ENCODE measurements at places on chromosomes 6 and 20.

- DNase-seq, result no peak
These were observed 3.6 kb downstream of the BCL2L1 start for GRCh38 chr20:31718952-31719643.

GRCh38 chr6:8624665-8625064, 189.3 kb upstream of the SLC35B3 start:
- DNase-seq, result no peak

GRCh38 chr6:72286911-72287311, 335.0 kb upstream of the KCNQ5 start:
- no peak for DNase-seq

DNA sequence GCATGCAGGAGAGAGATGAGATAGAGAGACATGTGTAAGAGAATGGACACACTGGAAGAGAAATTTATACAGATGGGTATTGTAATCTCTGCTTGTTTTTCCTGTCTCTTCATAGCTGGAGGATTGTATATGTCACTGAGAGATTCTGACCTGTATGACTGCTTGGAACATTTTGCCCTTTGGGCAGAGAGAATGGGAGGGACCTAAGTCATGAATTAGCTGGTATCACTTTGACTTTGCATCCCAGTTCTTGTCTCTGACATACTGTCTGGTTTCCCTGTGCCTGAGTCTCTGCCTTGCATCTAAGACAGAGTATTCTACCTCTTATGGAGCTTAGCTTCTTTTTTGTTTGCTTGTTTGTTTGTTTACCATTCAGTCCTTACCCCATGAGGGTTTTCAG, 37.0 kb upstream of the ASCC3 start:
- DNase-seq, result no peak

DNA sequence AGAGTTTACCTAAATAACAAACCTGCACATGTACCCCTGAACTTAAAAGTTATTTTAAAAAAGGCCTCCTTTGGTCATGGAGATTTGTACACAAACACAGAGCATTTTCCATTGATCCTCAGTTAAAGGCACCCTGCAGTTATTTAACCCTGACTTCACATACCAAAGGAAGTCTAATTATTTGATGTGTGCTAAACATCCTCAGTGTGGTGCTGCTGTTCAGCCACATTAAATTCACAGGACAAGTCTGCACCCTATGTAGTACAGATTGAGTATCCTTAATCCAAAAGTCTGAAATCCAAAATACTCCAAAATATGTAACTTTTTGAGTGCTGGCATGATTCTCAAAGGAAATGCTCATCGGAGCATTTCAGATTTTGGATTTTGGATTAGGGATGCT, 21.4 kb downstream of the KCNQ5 start:
- DNase-seq, result no peak

GRCh38 chr6:160103825-160104100, 17.9 kb upstream of the SLC22A1 start:
- no peak for DNase-seq

- peak; percentile 61 for DNase-seq
These were observed 37.5 kb downstream of the NOX3 start for GRCh38 chr6:155418017-155418761.
